ENCODE measurements at places on chromosomes 5 and 9. TPM values are rescaled to one million over a fixed set of nuclear protein-coding genes. Genes with fewer than 3 reads are reported as not detected.

The FOXD4L6 gene
- total RNA-seq, result not detected

The FAM174A gene
- 13.0 TPM for total RNA-seq

The MELK gene
- total RNA-seq, result 71.3 TPM

The C9orf50 gene
- not detected for total RNA-seq

The TIMD4 gene
- total RNA-seq, result 1.3 TPM

The WNT8A gene
- total RNA-seq, result not detected

The TNFAIP8 gene
- 21.4 TPM for total RNA-seq

The WDR31 gene
- 0.95 TPM for total RNA-seq

The CMYA5 gene
- 0.19 TPM for total RNA-seq

The DIPK1B gene
- total RNA-seq, result 10.1 TPM

The PCDHB4 gene
- total RNA-seq, result 0.06 TPM

The KCNV2 gene
- total RNA-seq, result not detected

The CREB3 gene
- 69.3 TPM for total RNA-seq

The IFNA21 gene
- total RNA-seq, result not detected

The SPINK14 gene
- not detected for total RNA-seq

The PRRT1B gene
- 0.70 TPM for total RNA-seq

The ORM2 gene
- total RNA-seq, result not detected

The ACOT12 gene
- not detected for total RNA-seq

The CCDC192 gene
- not detected for total RNA-seq

The FAM153A gene
- not detected for total RNA-seq

The SLCO6A1 gene
- not detected for total RNA-seq

The MPDZ gene
- 15.7 TPM for total RNA-seq

The C5orf52 gene
- total RNA-seq, result not detected

The LAMC3 gene
- total RNA-seq, result 2.1 TPM

The AMACR gene
- 14.6 TPM for total RNA-seq

The SNCAIP gene
- 0.03 TPM for total RNA-seq

The PPP6C gene
- 25.5 TPM for total RNA-seq

The FBN2 gene
- total RNA-seq, result 16.8 TPM

The FAM78A gene
- total RNA-seq, result 0.32 TPM

The TAF7 gene
- total RNA-seq, result 72.0 TPM

The IFNA13 gene
- not detected for total RNA-seq

The PTGES gene
- 139 TPM for total RNA-seq
